ENCODE measurements at places on chromosomes 2 and 18. TPM values are rescaled to one million over a fixed set of nuclear protein-coding genes. Genes with fewer than 3 reads are reported as not detected.

GRCh38 chr2:54634021-54634420 is 89.4 kb upstream of the EML6 start:
- no peak for DNase-seq

- DNase-seq, result no peak
Measured at GRCh38 chr2:113901943-113902342, 12.1 kb downstream of the ACTR3 start.

DNA sequence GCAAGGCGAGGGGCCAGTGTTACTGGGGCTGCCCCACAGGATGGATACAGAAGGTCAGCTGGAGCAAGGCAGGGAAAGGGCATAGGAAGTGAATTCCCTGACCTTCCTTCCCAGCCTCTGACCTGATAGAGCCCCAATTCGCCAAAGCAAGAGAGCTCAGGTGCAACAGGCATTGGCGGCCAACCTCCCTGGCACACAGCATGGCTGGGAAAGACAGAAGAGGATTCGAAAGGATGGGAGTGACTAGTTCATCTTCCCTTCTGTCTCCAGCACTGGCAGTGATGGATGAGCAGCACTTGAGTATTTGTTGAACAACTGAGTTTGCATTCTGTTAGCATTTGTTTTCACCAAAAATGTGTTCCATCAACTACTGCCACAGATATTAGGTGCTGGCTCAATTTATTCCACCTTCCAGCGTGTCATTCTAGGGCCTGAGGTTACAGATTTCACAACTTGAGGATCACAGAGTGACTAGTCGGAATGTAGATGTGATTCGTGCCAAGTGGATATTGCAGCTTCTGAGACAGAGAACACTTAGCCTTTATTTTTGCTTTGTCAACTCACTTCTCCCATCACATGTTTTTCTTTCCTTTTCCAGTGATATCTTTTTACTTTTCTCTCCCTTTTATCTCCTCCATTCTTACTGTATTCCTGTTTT is 6.2 kb downstream of the COPS8 start:
- DNase-seq, result no peak

PROKR1 gene
- 0.13 TPM for total RNA-seq

TXNDC2 gene
- total RNA-seq, result not detected
